ENCODE measurements at places on chromosomes 2 and 18. TPM values are rescaled to one million over a fixed set of nuclear protein-coding genes. Genes with fewer than 3 reads are reported as not detected.
A peak's percentile ranks its signal among the peaks of the same experiment; 100 is the strongest.

DNA sequence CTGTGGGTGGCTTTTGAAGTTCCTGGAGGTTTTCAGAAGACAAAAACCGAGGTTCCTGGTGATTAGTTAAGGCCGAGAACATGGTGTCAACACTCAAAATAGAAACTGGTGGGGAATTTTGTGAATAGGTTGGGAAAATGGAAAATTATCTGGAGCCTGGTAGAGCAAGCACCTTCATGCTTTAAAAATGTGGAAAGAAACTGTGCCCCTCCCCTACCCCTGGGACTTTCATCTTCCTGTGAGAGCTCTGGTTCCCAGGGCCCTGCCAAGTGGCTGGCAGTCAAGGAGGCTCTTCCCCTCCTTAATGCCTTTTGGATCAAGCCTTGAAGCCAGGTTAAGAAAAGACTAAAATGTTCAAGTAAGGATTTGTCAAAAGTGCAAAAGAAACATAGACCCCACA lies 1.9 kb upstream of the CRACDL start:
- peaks cover 15% of the 10 kb centered on the region for H3K4me1 ChIP-seq
- no peaks in the 10 kb centered on the region for H3K36me3 ChIP-seq
- no peak for DNase-seq
- no peak overlapping the region for H3K27ac ChIP-seq
- H3K27me3 ChIP-seq, result peaks cover 42% of the 10 kb centered on the region

DNA sequence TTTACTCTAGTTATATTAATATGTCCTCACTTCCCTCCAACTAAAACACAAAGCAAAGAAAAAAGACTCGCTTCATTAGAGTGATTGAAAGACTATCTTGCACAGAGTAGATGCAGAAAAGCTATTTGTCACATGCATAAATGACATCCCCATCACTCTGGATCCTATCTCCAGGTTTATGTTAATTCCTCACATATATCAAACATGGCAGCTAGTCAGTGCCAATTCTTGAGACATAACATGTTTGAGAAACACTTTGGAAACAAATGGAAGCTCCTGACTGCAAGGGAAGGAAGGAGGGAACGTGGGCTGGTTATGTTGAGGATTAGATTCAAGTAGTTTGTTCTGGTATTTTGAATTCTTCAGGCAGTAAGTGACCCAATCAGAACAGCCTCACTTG lies 89.8 kb upstream of the BCL2L11 start:
- no peaks in the 10 kb centered on the region for H3K27me3 ChIP-seq
- no peaks in the 10 kb centered on the region for H3K36me3 ChIP-seq
- no peak overlapping the region for H3K4me3 ChIP-seq
- H3K27ac ChIP-seq, result no peak overlapping the region

GRCh38 chr2:234446404-234447076 lies 50.3 kb downstream of the ARL4C start:
- no peak for DNase-seq
- no peaks in the 10 kb centered on the region for H3K27me3 ChIP-seq

DNA sequence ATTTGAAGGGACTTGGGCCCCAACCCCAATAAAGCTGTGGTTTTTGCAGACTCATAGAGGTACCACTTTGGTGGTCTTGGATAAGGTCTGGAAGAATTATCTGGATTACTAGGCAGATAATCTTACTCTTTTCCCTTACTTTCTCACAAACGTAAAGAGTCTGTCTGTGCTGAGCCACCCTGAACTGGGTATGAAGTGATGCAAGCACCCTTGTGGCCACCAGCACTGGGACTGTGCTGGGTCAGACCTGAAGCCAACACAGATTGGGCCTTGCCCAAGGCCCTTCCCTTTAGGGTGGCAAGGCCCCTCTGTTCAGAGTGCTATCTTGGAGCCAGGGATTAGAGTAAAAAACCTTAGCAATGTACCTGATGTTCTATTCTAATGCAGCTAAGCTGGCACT lies 827.0 kb upstream of the RAB6C start:
- H3K27me3 ChIP-seq, result no peaks in the 10 kb centered on the region
- H3K4me1 ChIP-seq, result no peaks in the 10 kb centered on the region
- H3K36me3 ChIP-seq, result no peaks in the 10 kb centered on the region
- no peak overlapping the region for H3K4me3 ChIP-seq
- no peak for DNase-seq

Gene TMEM150A
- 22.2 TPM for total RNA-seq

Gene ATP8B1
- total RNA-seq, result 12.0 TPM

Gene ANKRD30BL
- 15.3 TPM for total RNA-seq

DNA sequence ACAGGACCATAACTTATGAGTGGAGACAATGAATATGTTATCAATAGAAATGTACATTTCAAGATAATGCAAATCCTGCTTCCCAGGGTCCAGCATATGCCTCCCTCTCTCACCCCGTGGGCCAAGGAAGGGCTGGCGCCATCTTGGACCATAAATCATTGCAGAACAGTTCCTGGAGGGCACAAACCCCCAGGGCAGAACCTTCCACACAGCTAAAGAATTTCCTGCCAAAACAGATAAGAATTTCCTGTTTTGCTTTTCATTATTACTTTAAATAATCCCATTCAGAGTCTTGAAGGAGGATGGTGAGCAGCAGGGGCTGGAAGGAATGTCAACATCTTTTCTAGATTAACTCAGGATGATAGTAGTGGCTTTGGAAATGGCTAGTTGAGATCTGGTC lies 53.7 kb downstream of the EHD3 start:
- H3K4me1 ChIP-seq, result no peaks in the 10 kb centered on the region
- no peaks in the 10 kb centered on the region for H3K36me3 ChIP-seq
- H3K4me3 ChIP-seq, result no peak overlapping the region
- no peak overlapping the region for H3K27ac ChIP-seq
- no peaks in the 10 kb centered on the region for H3K27me3 ChIP-seq

Gene KCNE4
- 23.8 TPM for total RNA-seq

Gene GREB1L
- total RNA-seq, result 13.8 TPM

Gene RESP18
- 1.1 TPM for total RNA-seq

Gene FKBP1B
- total RNA-seq, result 72.4 TPM

Gene CCDC138
- total RNA-seq, result 19.4 TPM

Gene LIMS3
- total RNA-seq, result 6.9 TPM

DNA sequence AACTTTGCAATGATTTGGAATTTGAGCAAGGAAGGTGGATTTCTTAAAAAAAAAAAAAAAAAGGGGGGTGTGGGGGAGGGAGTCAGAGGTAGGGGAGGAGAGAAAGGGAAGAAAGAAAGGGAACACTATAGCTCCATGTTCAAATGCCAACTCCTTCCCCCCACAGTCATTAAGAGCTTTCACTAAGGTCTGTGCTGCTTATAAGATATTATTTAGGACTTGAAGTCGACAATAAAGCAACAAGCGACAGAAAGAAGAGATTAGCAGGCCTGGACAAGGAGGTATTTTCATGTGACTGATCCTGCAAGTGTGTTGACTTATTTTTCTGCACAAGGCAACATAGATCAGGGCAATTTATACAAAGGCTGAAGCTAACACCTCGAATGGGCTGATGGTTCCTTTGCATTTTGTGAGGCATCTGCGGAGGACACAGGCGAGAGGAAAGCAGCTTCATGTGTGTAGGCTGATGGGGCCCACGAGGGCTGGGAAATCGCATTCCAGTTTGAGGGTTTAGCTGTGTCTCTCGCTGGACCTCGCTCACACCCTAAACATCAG lies 382.0 kb downstream of the SOX11 start:
- H3K36me3 ChIP-seq, result no peaks in the 10 kb centered on the region
- DNase-seq, result no peak
- no peak overlapping the region for H3K4me3 ChIP-seq
- no peaks in the 10 kb centered on the region for H3K27me3 ChIP-seq
- peak overlapping the region; percentile 92 for H3K27ac ChIP-seq
- H3K4me1 ChIP-seq, result peaks cover 19% of the 10 kb centered on the region

GRCh38 chr2:205261516-205262020 lies 420.7 kb upstream of the NRP2 start:
- no peaks in the 10 kb centered on the region for H3K4me1 ChIP-seq
- no peak overlapping the region for H3K4me3 ChIP-seq
- DNase-seq, result no peak
- no peaks in the 10 kb centered on the region for H3K36me3 ChIP-seq

Gene MATN3
- 4.1 TPM for total RNA-seq

Gene RAX
- total RNA-seq, result not detected

DNA sequence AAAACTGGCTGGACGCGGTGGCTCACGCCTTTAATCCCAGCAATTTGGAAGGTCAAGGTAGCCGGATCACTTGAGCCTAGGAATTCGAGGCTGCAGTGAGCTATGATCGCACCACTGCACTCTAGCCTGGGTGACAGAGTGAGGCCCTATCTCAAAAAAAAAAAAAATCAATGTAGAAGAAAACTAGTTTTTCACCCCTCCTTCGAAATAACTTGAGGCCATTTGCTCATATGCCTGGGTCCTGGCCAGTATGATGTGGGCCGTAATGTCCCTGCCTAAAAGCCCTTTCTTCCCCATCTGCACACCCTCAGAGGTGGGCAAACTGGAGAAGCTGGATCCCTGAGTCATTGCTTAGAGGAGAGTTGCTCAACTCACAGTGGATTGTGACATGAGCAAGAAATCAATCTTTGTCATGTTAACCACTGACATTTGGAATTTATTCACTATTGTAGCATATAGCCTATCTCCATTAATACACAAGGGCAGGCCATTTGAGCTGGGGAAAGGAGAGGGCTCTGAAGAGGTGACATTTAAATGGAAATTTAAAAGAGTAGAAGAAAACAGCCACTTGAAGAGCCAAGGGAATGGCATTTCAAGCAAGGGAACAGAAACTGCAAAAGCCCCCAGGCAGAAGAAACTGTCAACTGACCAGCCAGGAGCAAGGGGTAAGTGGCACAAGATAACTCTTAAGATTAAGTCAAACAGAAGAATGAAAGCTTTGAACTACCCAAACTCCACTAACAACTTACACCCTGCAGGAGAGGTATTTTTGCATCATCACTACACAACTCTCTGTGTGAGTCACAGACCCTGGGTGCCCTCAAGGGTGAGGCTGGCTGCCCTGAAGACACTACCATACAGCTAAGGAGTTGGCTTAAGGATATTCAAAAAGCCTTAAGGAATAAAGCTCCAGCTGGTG lies 7.6 kb upstream of the METTL21A start:
- no peak for DNase-seq
- H3K4me3 ChIP-seq, result no peak overlapping the region
- H3K27ac ChIP-seq, result no peak overlapping the region
- no peaks in the 10 kb centered on the region for H3K4me1 ChIP-seq
- H3K36me3 ChIP-seq, result no peaks in the 10 kb centered on the region

DNA sequence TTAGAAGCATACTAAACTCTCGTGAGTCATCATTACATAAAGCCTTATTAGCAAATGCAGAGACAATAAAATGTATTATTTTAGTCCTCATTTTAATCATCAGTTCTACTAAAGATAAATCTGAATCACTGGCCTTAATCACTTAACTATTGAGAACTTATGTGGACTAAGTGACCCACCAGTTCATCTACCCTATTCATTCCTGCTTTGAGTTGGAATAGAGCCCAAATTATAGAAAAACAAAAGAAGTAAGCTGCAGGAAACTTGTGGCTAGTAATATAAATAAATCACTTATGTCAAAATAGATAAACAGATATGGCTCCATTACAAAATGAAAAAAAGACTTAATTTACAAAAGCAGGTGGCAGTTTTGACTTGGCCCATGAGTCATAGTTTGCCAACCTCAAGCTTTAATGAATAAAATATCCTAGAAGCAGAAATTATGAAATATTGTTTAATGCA lies 851.8 kb upstream of the CRIM1 start:
- H3K36me3 ChIP-seq, result no peaks in the 10 kb centered on the region
- no peak for DNase-seq
- H3K4me1 ChIP-seq, result no peaks in the 10 kb centered on the region
- no peaks in the 10 kb centered on the region for H3K27me3 ChIP-seq

- no peaks in the 10 kb centered on the region for H3K36me3 ChIP-seq
- no peak overlapping the region for H3K4me3 ChIP-seq
- no peak overlapping the region for H3K27ac ChIP-seq
- no peak for DNase-seq
- no peaks in the 10 kb centered on the region for H3K4me1 ChIP-seq
These were observed 285.6 kb downstream of the THSD7B start for GRCh38 chr2:137050949-137051348.

Gene AKAIN1
- 0.77 TPM for total RNA-seq

Gene COL5A2
- total RNA-seq, result 163 TPM

Gene SP5
- total RNA-seq, result 5.5 TPM

DNA sequence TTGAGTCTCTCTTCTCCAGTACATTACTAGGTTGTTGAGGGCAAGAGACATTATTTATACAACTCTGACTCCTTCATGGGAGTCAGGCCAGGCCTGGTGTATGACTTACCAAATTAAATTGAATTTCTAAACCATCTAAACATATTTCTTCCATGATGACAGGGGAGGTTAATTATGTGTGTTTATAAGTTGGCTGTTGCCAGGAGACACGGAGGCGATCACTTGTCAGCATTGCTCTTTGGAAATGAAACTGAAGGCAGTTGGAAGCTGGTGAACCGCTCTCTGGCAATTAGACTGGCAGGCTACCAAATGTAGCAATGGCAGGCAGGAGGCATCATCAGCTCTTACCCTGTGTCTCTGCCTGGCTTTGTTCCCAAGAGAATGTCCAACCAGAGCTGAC lies 241.4 kb downstream of the KCNS3 start:
- no peak overlapping the region for H3K27ac ChIP-seq
- no peaks in the 10 kb centered on the region for H3K4me1 ChIP-seq
- DNase-seq, result no peak
- H3K36me3 ChIP-seq, result no peaks in the 10 kb centered on the region

DNA sequence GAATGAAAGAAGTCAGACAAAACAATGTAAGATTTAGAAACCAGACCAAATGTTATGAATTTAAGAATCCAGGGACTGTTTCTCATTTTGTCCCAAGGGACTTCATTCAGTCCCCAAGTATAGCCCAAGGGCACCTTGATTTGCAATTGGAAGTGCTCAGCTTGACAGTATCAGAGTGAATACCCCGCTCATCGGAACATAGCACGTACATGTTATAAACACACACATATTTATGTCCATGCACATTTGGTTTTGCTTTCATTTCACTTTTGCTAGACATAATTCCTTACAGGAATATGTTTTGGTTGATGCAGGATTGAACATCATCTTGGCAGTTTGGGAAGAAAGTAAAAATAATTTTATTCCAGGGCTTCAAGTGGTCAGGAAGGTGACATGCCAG lies 100.2 kb downstream of the PID1 start:
- no peaks in the 10 kb centered on the region for H3K27me3 ChIP-seq
- no peak overlapping the region for H3K27ac ChIP-seq
- H3K4me3 ChIP-seq, result no peak overlapping the region
- DNase-seq, result no peak
- H3K4me1 ChIP-seq, result no peaks in the 10 kb centered on the region
- H3K36me3 ChIP-seq, result no peaks in the 10 kb centered on the region

Gene EFR3B
- total RNA-seq, result 14.4 TPM
